ENCODE measurements at places on chromosomes 6 and 20. TPM values are rescaled to one million over a fixed set of nuclear protein-coding genes. Genes with fewer than 3 reads are reported as not detected.

GRCh38 chr6:166494757-166495486, 91.6 kb downstream of the RAMACL start:
- DNase-seq, result no peak

The STMND1 gene
- polyA plus RNA-seq, result not detected

GRCh38 chr20:57020364-57020763, 246.1 kb downstream of the BMP7 start:
- DNase-seq, result no peak

The GJA10 gene
- polyA plus RNA-seq, result not detected

The ADGRG6 gene
- polyA plus RNA-seq, result 1.3 TPM

DNA sequence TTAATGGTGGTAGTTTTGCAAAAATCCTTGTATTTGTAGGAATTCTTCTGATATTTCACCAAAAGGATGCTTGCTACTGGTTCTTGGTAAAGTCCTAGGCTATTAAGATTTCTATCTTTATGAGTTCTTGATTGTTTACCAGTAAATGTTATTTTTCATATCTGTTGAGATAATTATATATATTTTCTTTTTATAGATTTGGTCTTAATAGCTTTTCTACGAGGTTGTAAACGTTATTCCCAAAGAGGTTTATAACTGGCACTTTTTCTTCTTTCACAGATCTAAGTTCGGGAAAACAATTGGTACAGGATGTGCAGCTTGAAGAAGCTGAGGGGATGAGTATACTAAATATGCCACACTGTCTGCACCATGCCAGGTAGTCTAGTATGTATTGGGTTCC, 55.1 kb upstream of the HBS1L start:
- no peak for DNase-seq

DNA sequence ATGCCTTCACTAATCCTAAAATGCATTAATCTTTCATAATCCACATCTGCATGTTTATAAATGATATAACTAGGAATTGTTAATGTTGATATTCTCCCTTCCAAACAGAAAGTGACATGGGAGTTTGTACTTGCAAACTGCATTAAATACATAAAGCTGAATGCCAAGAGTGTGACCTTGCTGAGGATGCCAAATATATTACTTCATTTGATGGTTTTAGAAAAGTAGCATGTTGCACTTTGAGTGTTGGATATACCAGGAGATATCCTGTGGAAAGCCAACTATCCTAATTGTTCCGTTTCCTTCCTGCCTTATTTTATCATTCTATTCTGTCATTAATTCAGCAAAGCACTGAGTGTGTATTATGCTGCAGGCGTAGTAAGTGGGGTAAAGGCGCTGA, 229.8 kb downstream of the TMEM242 start:
- DNase-seq, result no peak
